Colonic mucosa (tissue), 4 donors: ENCODE measurements at places on chromosomes 1 and 21. TPM values are rescaled to one million over a fixed set of nuclear protein-coding genes. Genes with fewer than 3 reads are reported as not detected.

BACH1 gene
- total RNA-seq = 66.9 TPM

CELF3 gene
- 2.7 TPM for total RNA-seq

SLAMF9 gene
- total RNA-seq = not detected

TMCC2 gene
- 0.88 TPM for total RNA-seq

SERTAD4 gene
- 4.2 TPM for total RNA-seq

CA6 gene
- not detected for total RNA-seq

IQCC gene
- 4.3 TPM for total RNA-seq
